ENCODE measurements at places on chromosomes 11 and 22. TPM values are rescaled to one million over a fixed set of nuclear protein-coding genes. Genes with fewer than 3 reads are reported as not detected.
A peak's percentile ranks its signal among the peaks of the same experiment; 100 is the strongest.

GRM5 gene
- 0.41 TPM for total RNA-seq

PHLDA2 gene
- total RNA-seq: 63.9 TPM

- DNase-seq: no peak
Observed at GRCh38 chr11:108586600-108586999, 7.0 kb downstream of the EXPH5 start.

DNA sequence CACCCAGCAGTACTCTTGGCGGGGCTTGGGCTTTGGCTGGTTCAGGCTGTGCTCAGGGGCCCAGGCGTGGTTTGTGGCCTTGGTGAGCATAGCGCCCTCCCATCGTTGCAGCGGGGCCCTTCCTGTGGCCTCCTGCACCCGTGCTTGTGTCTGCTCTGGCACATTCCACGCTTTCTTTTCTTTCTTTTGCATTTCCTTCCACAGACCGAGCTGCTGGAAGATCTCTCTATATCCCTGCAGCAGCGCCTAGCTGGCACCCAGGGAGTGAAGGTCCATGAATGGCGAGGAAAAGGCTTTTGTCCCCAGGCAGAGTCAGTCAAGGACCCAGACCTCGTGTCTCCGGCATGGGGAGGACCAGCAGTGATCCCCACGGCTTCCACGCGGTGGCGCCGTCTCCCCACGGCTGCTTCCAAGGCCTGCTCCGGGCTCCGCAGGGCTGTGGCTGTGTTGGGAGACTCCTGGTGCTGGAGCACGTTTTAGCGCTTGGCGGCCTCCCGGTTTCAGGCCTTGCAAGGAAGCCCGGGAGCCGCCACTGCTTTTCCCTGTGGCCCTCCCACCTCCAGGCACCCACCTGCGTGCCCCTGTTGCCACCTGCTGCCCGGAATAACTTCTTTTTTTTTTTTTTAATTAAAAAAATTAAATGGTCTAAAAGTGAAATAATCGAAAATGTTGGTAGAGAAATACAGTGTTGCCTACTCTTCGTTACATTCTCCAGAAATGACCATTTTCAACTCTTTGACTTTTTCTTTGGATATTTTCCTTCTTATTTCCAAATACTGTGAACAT, 28.5 kb downstream of the GLB1L2 start:
- peak; percentile 93 for DNase-seq

OR52A1 gene
- not detected for total RNA-seq

DNA sequence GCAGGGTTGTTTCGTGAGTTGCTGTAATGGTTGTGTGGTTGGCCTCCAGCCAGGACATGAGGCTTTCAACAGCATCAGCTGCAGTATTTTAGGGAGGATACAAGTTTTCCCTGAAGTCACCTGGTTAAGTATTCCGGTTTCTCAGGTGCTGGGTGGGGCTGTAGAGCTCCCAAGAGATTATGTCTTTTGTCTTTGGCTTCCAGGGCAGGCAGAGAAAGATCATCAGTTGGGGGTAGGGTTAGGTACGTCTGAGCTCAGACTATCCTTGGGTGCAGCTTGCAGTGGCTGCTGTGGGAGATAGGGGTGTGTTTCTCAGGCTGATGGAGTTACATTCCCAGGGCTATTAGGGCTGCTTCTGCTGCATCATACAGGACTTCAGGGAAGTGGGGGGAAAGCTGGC, 47.5 kb upstream of the MRGPRX1 start:
- DNase-seq: no peak

TMEM45B gene
- not detected for total RNA-seq

SOX6 gene
- 46.1 TPM for total RNA-seq

GRCh38 chr22:48588878-48589450, 1238.7 kb downstream of the BRD1 start:
- peak; percentile 63 for DNase-seq
